ENCODE measurements at places on chromosomes 5 and 9.

DNA sequence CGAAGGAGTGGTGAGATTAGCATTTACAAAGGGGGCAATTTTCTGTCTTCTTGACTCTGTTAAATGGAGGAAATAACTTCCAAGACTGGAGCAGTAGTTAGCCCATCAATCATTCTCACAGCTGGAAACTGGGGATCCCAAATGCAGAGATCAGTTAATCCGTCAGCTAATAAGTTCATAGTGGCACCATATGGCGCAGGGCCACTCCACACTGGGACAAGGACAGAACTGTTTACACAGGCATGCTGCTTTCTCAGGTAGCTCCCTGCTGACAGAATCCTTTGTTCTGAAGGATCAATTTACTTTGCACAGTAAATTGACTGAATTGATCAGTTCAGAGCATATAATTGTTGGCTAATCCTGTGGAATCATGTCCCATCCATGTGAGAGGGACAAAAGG lies 395.7 kb downstream of the TMEM161B start:
- no peak for DNase-seq

GRCh38 chr9:134458207-134459108 lies 132.2 kb downstream of the RXRA start:
- DNase-seq, result no peak

DNA sequence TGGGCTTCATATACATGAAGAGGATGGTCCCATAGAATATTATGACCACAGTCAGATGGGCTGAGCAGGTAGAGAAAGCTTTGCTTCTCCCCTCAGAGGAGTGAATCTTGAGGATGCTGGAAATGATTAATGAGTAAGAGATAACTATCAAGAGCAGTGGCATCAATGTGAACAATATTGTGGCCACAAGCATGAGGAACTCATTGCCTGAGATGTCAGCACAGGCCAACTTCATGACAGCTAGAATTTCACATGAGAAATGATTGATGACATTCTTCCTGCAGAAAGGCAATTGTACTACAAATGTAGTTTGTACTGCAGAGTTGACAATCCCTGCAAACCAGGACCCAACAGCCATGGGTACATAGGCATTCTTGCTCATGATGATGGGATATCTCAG lies 586 bp downstream of the OR13C9 start:
- DNase-seq, result no peak

- no peak for DNase-seq
Observed at GRCh38 chr9:33452828-33453271, 5.5 kb upstream of the AQP3 start.

DNA sequence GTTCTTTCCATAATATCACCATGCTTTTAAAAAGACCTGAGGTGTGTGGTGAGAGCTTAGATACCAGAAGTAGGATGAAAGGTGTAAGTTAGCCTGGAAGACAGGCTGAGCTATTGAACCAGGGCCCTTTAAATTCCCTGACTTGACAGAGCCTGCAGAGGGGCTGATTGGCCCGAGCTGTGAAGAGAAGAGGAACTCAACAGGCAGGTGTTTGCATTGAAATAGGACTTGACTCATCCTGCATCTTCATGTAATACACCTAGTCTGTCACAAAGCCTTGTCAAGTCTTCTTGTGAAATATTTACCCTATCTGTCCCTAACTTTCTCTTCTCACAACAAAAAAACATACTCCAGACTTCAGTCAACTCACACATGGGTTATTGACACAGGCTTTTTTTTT lies 16.6 kb upstream of the ANP32B start:
- DNase-seq, result no peak

DNA sequence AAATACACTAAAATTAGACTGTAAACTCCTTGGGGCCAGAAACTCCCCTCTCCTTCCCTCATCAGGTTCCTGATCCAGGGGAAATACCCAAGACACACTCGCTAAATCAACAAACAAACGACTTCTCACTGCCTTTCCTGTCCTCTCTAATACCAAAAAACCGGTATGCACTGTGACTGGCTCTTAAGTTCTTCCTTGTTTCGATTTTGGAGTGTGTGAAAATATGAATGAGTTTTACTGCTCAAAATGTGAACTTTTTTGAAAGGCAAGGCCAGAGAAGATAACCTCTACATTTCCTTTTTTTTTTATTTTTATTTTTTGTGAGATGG lies 81.1 kb upstream of the EPB41L4B start:
- DNase-seq, result no peak

DNA sequence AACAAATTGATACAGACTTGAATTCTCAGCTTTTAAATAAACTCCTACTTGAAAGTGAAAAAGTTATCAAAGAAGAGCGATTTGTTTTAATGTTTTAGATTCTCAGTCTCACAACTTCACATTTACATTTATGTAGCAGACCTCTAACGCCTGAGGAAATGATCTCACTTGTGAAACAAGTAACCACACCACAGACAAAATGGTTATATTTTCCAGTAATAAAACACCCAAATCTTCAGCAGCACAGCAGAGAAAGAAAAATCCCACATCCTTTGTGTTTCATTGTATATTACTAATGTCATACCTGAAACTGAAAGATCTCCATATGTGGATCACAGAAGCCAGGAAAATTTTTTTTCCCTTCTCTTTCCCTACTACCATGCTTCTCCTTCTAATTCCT lies 29.8 kb upstream of the GZMA start:
- DNase-seq, result no peak

All from stimulated activated CD8-positive, alpha-beta memory T cell treated with anti-CD3 and anti-CD28 coated beads, Interleukin-4, amount 100 ng/mL, for 4 hours (primary cell).